ENCODE measurements at places on chromosomes 7 and 10.

GRCh38 chr10:14623931-14624330 lies 150.8 kb downstream of the FAM107B start:
- DNase-seq = no peak

DNA sequence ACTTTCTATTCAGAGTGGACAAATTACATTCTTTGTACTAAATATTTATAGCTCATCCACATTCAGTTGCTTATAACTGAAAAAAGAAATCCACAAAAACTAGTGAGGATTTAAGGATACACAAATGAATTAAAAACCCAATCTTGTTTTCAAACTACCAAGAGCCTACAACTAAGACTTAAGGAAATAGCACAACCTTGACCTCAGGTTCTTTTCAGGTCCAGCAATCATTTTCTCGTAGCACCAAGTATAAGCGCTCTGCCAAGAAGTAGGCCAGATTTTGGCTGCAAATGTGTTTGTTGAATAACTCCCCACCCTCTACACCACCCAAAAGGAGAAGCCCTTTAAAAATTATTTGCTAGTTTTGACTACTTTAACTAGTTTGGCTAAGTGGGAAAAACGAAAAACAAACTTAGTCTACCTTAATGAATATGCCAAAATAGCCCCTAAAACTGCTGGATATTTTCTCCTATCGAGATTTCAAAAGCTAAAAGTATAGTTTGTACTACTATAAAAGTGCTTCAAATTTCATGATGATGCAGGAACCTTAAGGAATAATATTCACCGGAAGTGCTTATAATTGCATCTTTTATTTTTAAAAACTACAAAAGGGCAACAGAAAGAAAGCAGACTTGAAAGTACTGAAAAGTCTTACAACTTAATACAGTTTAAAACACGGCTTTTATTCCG lies 2.7 kb upstream of the KMT2E start:
- DNase-seq = no peak

GRCh38 chr7:73565675-73566340 lies 8.3 kb upstream of the BCL7B start:
- no peak for DNase-seq

- no peak for DNase-seq
Measured at GRCh38 chr10:113960617-113961181, 83.0 kb upstream of the ADRB1 start.

- DNase-seq = no peak
Measured at GRCh38 chr7:159154243-159154642, 9.6 kb upstream of the VIPR2 start.

DNA sequence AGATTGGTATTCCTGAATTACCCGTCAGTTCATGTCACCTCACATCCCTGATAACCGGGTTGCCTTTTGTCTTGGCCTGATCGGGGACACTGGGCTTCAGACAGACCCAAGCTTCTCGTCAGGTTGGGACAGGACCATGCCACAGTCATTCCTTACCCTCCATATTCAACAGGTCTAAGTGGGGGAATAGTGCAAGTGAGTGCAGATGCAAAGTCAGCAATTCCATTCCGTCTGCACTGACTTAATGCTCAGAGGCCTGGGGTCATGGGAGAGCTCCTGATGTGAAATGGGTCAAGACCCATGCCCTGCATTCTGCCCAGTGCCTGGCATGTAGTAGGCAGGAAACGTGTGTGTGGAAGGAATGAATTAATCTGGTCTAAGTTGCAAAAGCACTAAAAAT lies 95.4 kb upstream of the PITRM1 start:
- DNase-seq = no peak

- DNase-seq = no peak
Measured at GRCh38 chr7:91055219-91055618, 209.0 kb upstream of the FZD1 start.
